ENCODE measurements at places on chromosomes 3 and 15.

- DNase-seq: peak; percentile 10
Measured at GRCh38 chr3:71862371-71863140, 77.6 kb upstream of the PROK2 start.

DNA sequence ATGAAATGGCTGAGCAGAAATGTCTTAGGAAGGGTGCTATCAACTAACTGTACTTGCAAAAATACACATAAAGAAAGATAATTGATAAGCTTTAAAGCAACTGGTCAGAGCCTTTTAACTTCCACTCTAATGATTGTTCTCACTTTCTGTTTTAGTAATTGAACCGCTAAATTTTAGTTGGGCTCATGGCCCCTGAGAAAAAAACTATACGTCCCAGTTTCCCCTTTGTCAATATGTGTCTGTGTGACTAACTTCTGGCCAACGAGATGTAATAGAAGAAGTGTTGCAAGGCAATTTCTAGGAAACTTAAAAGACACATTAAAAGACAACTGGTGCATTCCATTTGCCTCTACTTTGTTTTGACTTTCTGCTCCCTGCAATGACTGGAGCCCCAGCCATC lies 223.9 kb downstream of the NR1D2 start:
- DNase-seq: no peak

GRCh38 chr3:42024591-42025351 lies 62.9 kb upstream of the ULK4 start:
- no peak for DNase-seq

DNA sequence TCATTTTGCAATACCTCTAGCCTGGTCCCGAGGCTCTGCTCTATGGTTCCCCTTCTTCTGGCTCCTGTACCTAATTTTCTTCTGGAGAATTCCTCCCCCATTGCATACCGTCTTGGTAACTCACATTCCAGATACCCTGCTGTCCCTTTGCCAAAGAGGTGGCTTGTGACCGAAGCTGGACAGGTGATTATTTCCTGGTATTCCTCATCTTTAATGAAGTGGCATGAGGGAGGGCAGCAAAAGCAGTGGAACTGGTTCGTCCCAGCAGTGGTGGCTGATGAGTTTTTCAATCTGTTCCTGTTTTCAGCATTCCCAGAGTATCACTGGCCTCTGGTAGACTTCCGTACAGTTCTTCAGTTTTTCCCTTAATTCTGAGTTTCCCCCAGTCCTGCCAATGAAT lies 186.2 kb upstream of the CADPS start:
- DNase-seq: no peak

- no peak for DNase-seq
Measured at GRCh38 chr3:138200424-138200823, 13.3 kb downstream of the ARMC8 start.

DNA sequence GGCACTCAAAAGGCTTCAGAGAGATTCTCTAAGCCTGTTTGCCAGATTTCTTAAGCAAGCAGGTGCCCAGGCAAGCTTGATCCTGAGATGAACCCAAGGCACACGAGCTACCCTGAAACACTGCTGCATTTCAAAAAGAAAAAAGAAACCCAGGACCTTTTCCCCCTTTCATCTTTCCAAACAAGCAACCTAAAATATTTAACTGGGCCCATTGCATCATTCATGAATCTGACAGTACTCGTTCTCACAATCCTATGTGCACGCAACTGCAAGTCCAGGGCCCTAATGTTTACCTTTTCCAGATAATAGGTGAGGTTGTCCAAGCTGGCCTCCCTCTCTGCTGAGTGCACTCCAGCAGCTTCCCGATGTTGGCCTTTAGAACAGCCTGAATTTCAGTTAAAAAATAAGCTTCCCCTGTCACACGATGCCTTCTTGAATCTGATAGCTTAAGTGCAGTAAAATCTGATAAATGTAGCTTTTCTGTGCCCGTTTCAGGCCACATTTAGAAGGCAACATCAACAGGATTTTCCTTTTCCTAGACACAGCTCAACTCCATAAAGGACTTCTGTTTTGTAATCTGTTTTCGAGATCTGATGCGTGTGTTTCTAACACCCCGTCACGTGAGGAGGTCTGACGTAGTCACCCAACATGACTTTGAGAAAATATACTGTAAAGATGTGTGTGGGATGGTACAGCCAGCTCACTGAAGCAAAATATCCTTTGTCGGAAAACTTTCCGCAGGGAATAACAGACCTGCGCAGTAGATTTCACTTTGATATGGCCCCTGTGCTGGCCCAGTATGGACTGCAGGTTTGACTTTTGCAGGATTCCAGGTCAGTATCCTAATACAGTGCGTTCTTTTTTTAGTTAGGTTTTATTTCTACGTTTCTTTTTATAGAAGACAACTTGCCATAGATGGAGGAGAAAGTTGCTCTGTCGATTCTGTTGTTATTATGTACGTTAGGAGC lies 55.1 kb upstream of the RASA2 start:
- no peak for DNase-seq

- no peak for DNase-seq
Measured at GRCh38 chr15:97502038-97502437, 458.5 kb upstream of the ARRDC4 start.

GRCh38 chr3:1056744-1057143 lies 36.1 kb upstream of the CNTN6 start:
- DNase-seq: no peak

GRCh38 chr15:73688455-73688854 lies 4.3 kb downstream of the CD276 start:
- no peak for DNase-seq

- DNase-seq: no peak
Measured at GRCh38 chr15:49229922-49230321, 59.9 kb downstream of the GALK2 start.

DNA sequence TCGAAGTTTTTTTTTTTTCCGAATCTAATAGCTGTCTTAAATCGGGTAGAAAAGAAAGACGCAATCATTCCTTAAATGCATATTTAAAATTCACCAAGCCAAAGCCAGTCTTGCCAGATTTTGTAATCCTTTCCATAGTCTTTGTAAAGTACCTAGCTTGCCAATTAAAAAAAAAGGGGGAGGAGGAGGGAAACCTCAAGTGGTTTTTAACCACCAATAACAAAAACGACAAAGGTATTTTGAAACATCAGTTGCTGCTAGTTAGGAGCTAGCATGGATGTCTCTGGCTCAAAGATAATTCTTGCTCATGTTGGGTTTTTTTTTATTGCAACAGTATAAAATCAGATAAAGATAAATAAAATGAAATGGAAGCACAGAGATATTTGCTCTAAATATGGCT lies 187.9 kb downstream of the MECOM start:
- DNase-seq: no peak

- DNase-seq: no peak
Measured at GRCh38 chr15:23422099-23422945, 24.7 kb downstream of the GOLGA6L2 start.

DNA sequence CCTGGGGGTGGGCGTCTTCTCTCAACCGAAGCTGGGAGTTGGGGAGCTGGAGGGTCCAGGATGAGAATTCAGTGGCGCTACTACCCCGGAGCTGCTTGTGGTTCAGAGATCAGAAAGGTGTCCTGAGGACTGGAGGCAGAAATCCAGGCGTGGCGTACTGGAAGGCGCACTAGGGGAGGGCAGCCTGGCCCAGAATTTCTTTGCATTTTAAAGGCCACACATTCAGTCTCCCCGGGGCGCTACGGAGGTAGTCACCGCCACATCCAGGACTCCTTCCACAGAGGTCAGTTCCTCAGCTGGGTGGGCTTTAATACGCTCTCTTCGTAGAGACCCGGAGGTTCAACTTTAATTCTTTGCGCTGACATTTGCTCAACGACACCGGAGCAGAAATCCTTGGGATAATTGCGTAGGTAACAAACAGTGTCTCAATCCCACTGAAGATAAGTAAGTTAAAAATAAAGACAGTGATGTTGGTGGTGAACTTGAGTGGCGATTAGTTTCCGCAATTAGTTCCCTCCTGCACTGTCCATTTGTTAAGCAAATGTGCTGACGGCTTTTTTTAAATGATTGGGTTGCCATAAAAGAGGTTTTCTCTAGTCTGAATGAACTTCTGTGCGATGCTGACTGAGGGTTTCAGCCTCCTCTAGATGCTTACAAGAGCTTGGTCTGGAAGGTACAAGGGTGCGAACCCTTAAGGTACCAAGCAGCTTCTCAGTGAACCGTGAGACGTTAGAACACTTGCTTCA lies 535 bp downstream of the MCTP2 start:
- DNase-seq: no peak

GRCh38 chr3:127940116-127940515 lies 25.1 kb downstream of the KBTBD12 start:
- no peak for DNase-seq

DNA sequence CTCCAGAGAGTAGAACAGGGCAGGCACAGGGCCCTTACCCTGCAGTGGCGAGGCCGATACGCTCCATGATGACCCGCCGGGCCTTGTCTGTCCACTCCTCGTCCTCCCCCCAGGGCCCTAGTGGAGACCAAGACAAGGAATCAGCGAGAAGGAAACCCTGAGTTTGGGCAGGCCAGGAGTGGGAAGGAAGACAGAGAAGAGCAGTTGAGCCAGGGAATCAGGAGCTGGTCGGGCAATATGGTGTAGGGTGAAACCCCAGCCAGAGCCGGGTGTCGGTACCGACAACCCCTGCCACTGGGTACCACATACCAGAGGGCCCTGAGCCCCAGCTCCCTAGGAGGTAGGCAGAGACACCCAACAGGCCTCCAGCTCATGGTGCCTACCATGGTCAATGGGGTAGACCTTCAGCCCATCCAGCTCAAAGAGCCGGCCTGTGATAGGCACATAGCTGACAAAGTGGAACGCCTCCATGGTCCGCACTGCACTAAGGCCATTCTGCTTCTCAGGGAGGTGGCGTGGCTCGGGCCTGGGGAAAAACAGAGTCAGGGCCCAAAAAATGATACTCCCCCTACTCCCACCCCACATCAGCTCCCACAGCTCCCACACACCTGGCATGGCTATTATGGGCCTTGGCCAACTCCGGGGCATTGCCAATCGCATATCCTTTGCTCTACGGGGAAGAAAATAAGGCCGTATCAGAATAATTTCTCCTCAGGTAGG lies 38.0 kb downstream of the SEMA3G start:
- DNase-seq: no peak

- DNase-seq: no peak
Measured at GRCh38 chr3:30271781-30272180, 334.6 kb upstream of the TGFBR2 start.

DNA sequence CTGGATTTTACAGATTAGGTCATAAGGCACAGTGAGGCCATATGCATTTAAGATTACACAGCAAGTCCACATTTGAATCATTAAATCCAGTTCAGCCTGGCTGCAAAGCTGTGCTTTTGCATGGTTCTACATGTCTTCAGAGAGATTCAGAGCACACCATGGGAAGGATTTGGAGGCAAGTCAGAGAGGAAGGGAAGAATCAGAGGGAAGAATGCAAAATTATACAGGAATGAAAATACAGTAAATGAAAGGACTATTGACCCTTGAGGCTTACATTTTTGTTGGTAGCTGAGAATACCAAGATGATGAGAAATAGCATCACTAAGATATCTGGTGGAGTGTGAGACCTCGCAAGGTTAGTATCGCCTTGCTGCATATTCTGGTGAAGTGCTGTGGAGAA lies 13.9 kb downstream of the FILIP1L start:
- DNase-seq: no peak

DNA sequence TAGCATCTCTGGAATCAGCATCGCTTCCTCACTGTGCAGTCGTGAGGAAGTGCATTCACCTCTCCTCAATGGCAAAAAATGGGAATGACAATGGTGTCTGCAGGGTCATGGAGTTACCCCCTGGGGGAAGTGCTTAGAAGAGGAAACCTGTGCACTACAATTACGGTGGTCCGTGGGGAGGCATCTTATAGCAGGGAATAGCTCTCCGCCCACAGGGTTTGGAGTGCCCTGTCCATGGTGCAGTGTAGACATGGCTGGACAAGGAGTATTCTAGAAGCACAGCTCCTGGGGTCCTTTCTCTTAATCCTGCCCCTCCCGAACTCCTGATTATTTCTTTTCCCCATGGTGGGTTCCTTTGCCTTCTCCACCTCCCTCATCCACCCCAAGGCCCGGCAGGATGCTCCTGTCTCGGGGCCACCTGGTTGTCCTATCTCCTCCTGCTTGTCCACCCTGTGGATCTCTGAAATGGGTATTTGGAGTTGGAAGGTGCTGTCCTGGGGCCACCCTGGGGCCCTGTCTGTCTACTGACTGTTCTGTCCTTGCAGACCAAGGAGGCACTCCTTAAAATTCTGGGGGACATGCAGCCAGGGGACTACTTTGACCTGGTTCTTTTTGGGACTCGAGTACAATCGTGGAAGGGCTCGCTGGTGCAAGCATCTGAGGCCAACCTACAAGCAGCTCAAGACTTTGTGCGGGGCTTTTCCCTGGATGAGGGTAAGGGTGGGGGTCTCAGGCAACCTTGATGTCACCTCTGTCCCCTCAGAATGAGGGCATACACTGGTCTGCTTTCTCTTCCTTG lies 5.2 kb downstream of the ITIH1 start:
- no peak for DNase-seq

- no peak for DNase-seq
Measured at GRCh38 chr15:97446138-97446537, 514.4 kb upstream of the ARRDC4 start.
